Activated CD4-positive, alpha-beta T cell treated with anti-CD3 and anti-CD28 coated beads for 36 hours (primary cell): ENCODE measurements at places on chromosomes 7 and 10. TPM values are rescaled to one million over a fixed set of nuclear protein-coding genes. Genes with fewer than 3 reads are reported as not detected.

DNA sequence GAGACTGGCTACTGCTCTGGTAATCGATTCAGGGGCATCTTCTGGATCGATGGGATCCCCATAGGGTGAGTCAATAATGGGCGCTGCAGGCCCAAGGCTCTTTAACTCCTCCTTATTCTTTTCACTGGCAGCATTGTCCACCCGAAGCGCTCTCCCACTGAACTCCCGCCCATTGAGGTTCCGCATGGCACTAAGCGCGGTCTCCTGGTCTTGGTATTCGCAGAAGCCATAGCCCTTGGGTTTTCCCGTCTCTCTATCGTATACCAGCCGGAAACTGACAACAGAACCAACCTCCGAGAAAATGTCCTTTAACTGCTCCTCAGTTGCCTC is 285 bp downstream of the CSTF2T start:
- peak overlapping the region; percentile 100 for H3K27ac ChIP-seq
- no peaks in the 10 kb centered on the region for H3K27me3 ChIP-seq
- H3K4me3 ChIP-seq: peak overlapping the region; percentile 96
- H3K36me3 ChIP-seq: peaks cover 42% of the 10 kb centered on the region
- peaks cover 51% of the 10 kb centered on the region for H3K4me1 ChIP-seq

Gene CALY
- total RNA-seq: not detected

DNA sequence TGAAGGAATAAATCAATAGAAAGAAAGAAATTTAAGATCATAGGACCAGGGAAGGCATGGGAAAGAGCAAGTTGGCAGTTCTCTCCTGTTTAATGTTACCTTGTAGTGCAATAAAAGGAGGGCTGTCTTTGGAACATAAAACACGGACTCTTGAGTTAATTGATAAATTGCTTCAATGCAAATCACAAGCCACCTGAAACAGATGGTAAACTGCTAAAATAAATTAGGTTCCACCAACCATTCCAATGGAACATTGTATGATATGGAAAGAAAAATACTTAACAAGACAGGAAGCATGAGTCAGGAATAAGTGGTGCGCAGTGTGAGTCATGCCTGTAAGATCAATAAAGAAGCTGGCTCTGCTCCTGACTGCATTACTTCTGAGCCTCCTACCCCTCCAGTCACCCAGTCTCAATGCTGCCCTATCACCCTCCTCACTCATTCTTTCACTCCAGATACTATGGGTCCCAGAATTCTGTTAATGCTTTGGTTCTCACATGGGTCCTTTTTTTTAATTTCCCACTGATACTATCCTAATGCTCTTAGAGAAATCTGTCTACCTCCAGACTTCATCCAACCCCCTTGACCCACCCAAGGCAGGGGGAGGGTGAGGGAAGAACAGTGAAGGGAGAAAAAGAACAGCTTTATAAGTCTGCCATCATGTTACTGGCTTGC is 78.9 kb downstream of the LRRC17 start:
- H3K27me3 ChIP-seq: no peaks in the 10 kb centered on the region
- no peak overlapping the region for H3K4me3 ChIP-seq
- H3K36me3 ChIP-seq: no peaks in the 10 kb centered on the region
- no peaks in the 10 kb centered on the region for H3K4me1 ChIP-seq

Gene CTAGE6
- total RNA-seq: 0.94 TPM

Gene ZCCHC24
- 0.75 TPM for total RNA-seq

DNA sequence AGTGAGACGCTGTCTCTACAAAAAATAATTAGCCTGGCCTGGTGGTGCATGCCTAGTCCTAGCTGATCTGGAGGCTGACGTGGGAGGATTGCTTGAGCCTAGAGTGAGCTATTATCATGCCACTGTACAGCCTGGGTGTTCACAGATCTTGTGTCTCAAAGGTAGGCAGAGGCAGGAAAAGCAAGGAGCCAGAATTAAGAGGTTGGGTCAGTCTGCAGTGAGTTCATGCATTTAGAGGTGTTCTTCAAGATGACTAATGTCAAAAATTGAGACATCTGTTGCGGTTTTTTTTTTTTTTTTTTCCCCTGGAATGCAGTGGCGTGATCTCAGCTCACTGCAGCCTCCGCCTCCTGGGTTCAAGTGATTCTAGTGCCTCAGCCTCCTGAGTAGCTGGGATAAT is 5.4 kb downstream of the PPIA start:
- H3K4me3 ChIP-seq: no peak overlapping the region
- H3K27ac ChIP-seq: peak overlapping the region; percentile 68
- peaks cover 58% of the 10 kb centered on the region for H3K36me3 ChIP-seq
- peaks cover 39% of the 10 kb centered on the region for H3K4me1 ChIP-seq

Gene CPEB3
- 1.4 TPM for total RNA-seq

DNA sequence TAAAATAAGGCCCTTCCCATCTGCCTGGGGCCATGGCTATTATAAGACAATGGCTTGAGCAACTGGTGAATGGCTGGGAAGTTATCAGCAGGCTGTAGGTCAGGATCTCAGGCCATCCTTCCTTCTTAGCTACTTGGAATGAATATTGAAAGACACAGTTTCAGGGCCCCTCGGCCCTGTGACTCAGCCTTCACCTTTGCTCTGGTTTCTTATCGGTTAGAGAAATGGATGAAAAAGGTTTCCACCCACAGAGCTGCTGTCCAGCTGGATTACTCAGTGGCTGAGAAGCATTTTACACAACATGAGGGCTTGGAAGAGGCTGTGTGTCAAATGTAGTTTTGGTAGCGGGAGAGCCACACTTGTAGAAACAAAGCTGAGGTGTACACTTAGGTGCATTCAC is 9.4 kb downstream of the ACSL5 start:
- H3K27ac ChIP-seq: no peak overlapping the region
- no peak overlapping the region for H3K4me3 ChIP-seq
- H3K4me1 ChIP-seq: peaks cover 83% of the 10 kb centered on the region

DNA sequence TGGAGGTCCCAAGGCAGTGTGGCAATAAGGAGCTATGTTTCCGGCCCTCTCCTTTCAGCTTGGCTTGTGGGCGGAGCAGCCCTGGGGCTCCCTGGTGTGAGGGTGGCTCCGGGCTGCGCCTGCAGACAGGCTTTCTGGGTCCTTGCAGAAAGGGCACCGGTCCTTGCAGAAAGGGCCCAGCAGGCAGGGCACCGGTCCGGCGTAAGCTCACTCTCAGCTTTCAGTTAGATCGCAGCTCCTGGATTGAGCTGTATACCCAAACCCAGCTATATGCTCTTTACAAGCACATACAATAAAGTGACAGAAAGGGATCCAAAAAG is 293.8 kb upstream of the SHH start:
- H3K4me3 ChIP-seq: no peak overlapping the region
- no peaks in the 10 kb centered on the region for H3K27me3 ChIP-seq
- H3K27ac ChIP-seq: no peak overlapping the region
- no peaks in the 10 kb centered on the region for H3K4me1 ChIP-seq
- H3K36me3 ChIP-seq: no peaks in the 10 kb centered on the region
- no peak for DNase-seq

- H3K36me3 ChIP-seq: no peaks in the 10 kb centered on the region
- no peaks in the 10 kb centered on the region for H3K27me3 ChIP-seq
- H3K4me3 ChIP-seq: no peak overlapping the region
- H3K27ac ChIP-seq: no peak overlapping the region
These were observed 149.1 kb downstream of the EBF3 start for GRCh38 chr10:129814681-129815646.

Gene TMEM176B
- not detected for total RNA-seq

- peaks cover 6% of the 10 kb centered on the region for H3K4me1 ChIP-seq
- H3K27me3 ChIP-seq: peaks cover 20% of the 10 kb centered on the region
- no peak for DNase-seq
- no peak overlapping the region for H3K4me3 ChIP-seq
- no peaks in the 10 kb centered on the region for H3K36me3 ChIP-seq
- peak overlapping the region; percentile 49 for H3K27ac ChIP-seq
These were observed 16.2 kb upstream of the SLC26A4 start for GRCh38 chr7:107644309-107644974.

DNA sequence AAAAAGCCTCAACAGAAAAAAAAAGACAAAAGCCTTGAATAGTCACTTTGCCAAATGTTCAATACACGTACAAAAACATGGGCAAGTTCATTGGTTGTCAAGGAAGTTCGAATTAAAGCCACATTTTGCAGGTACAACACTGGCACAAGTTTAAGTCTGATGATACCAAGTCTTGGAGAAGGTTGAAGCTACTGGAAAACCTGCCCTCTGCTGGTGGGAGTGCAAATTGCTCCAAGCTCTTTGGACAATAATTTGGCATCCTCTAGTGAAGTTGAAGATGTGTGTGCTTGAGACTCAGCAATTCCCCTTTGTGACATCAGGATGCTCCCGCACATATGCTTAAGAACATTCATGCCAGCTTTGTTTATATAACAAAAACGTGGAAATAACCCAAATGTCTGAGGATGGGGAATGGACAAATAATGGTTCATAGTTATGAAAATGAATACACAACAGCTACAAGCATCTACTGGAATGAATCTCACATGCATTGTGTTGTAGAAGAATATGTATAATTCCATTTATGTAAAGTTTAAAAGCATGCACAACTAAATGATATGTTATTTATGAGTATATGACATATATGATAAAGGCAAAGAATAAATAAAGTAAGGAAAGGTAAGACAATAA is 120.0 kb upstream of the PLPP4 start:
- peak; percentile 75 for DNase-seq
- H3K4me1 ChIP-seq: no peaks in the 10 kb centered on the region
- no peak overlapping the region for H3K27ac ChIP-seq
- H3K27me3 ChIP-seq: peaks cover 11% of the 10 kb centered on the region
- no peaks in the 10 kb centered on the region for H3K36me3 ChIP-seq

GRCh38 chr10:70575874-70576802 is 26.4 kb downstream of the PRF1 start:
- peak; percentile 46 for DNase-seq
- H3K27me3 ChIP-seq: no peaks in the 10 kb centered on the region
- peaks cover 44% of the 10 kb centered on the region for H3K4me1 ChIP-seq
- no peaks in the 10 kb centered on the region for H3K36me3 ChIP-seq
- peak overlapping the region; percentile 40 for H3K27ac ChIP-seq
- no peak overlapping the region for H3K4me3 ChIP-seq

Gene ITPRID1
- total RNA-seq: not detected

GRCh38 chr10:77629775-77630506 is 7.7 kb downstream of the KCNMA1 start:
- no peaks in the 10 kb centered on the region for H3K4me1 ChIP-seq
- no peak overlapping the region for H3K27ac ChIP-seq
- H3K36me3 ChIP-seq: no peaks in the 10 kb centered on the region
- no peak overlapping the region for H3K4me3 ChIP-seq
- H3K27me3 ChIP-seq: peaks cover 12% of the 10 kb centered on the region

Gene DRGX
- not detected for total RNA-seq
